H4 (cell line): ENCODE measurements at places on chromosomes 4 and X. TPM values are rescaled to one million over a fixed set of nuclear protein-coding genes. Genes with fewer than 3 reads are reported as not detected.

The PTPN13 gene
- total RNA-seq = 34.2 and 45.6 TPM in 2 replicates

The SUPT20HL2 gene
- total RNA-seq = not detected in 2 replicates

The SPANXA1 gene
- total RNA-seq = 17.0 TPM in 1 of 2 replicates, not detected in the other

The GUCY2F gene
- not detected in 2 replicates for total RNA-seq

The ERAS gene
- not detected in 2 replicates for total RNA-seq

The SETD7 gene
- total RNA-seq = 28.6 and 40.0 TPM in 2 replicates

The STATH gene
- 0.29 and 0.37 TPM in 2 replicates for total RNA-seq

The FAAH2 gene
- not detected in 2 replicates for total RNA-seq

The HHIP gene
- 0.16 and 0.23 TPM in 2 replicates for total RNA-seq

The CHRNA9 gene
- total RNA-seq = 0.85 and 1.4 TPM in 2 replicates
